PC-9 (cell line): ENCODE measurements at places on chromosomes 2 and 18.

DNA sequence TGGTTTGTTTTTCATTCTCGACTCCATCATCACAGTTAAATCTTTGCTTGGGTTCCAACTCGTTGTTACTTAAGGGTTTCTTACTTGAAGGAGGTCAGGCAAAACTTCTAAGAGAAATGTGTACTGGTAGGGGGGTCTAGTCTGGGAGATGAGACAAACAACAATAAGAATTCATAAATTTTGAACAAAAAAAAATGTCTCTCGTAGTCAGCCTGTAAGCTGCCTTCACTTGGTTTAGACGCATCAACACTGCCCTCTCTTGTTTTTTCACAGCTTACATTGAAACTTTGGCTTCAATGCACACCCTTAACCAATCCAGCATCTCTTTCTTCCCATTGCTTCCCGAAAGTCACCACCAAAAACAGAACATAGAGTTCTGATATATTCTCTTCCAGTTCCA, 576.4 kb upstream of the PIK3C3 start:
- DNase-seq, result no peak

- DNase-seq, result no peak
These were observed 1.6 kb downstream of the DYTN start for GRCh38 chr2:206716623-206717022.

GRCh38 chr18:45745817-45746461, 22.0 kb downstream of the SLC14A1 start:
- no peak for DNase-seq

DNA sequence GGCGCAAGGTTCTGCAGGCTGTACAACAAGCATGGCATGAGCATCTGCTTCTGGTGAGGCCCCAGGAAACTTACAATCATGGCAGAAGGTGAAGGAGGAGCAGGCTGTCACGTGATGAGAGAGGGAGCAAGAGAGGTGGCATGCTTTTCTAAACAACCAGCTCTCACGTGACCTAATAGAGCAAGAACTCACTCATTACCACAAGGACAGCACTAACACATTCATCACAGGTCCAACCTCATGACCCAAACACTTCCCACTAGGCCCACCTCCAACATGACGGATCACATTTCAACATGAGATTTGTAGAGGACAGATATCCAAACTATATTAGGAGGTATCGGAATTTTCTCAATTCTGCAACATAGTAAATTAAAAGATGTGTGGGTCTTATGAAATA, 108.8 kb upstream of the DLX2 start:
- DNase-seq, result no peak

DNA sequence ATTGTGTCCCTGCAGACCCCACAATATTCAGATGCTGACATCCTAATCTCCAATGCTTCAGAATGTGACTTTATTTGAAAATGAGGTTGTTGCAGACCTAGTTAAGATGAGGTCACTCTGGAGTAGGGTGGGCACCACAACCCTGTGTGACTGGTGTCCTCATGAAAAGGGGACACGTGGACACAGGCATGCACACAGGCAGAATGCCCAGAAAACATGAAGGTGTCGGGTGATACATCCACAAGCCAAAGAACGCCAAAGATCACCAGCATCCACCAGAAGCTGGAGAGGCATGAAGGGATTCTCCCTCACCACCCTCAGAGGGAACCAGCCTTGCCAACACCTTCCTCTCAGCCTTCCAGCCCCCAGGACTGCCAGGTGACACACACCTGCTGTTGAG, 69.3 kb downstream of the AFF3 start:
- no peak for DNase-seq

DNA sequence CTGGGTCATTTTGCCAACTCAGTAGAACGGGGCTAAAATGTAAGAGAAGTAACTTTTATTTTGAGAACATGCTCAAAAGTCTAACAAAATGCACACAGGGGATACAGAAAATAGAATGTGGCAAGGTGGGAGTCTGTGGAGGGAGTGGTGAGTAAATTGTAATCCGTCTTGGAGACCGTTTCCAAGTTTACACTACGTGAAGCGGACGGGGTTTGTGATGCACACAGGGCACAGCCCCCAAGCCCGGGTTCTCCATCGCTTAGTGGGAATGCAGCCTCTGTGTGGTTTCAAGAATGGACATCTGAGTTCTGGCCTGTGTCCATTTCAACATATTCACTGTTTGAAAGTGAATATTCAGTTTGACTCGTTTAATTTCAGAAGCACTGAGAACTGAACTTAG, 65.0 kb upstream of the TMEM18 start:
- DNase-seq, result no peak

- DNase-seq, result no peak
These were observed 317.5 kb upstream of the RAB6C start for GRCh38 chr2:129661935-129662334.

GRCh38 chr2:119265693-119266066, 42.0 kb downstream of the STEAP3 start:
- no peak for DNase-seq

- DNase-seq, result no peak
These were observed 7.8 kb downstream of the CRACDL start for GRCh38 chr2:98928242-98928641.

- DNase-seq, result no peak
These were observed 693.4 kb upstream of the SYT4 start for GRCh38 chr18:43970656-43971055.

DNA sequence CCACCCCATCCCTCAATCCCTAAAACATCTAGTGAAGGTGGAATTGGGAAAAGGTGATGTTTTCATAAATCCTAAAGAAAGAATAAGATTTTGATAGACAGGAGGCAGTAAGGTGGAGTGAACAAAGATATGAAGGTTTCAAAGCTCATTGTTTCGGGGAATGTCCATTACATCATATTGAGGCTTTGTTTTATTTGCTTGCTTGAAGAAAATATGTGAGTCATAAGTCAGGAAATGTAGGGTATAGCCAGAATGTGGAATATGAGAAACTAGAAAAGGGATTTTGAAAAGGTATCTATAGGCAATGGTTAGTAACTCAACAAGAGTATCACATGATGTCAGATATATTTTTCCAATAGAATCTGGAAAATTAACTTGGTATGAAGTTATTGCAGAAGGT, 1178.5 kb upstream of the ACVR2A start:
- no peak for DNase-seq

DNA sequence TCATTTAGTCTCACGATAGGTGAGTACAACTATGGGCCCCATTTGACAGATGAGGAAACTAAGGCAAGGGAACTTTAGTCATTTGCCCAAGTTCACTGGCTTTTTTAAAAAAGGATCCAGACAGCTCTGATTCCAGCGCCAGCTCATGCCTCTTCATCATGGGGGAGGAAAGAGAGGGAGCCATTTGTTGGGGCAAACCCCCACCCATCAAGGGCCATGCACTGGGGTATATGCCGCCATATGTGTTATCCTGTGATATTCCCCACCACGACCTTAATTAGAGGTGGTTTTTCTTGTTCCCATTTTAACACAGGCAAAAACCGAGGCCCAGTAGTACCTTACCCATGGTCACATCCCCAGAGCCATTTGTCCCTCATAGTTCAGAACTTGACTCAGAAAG, 649 bp upstream of the GPBAR1 start:
- DNase-seq, result no peak

DNA sequence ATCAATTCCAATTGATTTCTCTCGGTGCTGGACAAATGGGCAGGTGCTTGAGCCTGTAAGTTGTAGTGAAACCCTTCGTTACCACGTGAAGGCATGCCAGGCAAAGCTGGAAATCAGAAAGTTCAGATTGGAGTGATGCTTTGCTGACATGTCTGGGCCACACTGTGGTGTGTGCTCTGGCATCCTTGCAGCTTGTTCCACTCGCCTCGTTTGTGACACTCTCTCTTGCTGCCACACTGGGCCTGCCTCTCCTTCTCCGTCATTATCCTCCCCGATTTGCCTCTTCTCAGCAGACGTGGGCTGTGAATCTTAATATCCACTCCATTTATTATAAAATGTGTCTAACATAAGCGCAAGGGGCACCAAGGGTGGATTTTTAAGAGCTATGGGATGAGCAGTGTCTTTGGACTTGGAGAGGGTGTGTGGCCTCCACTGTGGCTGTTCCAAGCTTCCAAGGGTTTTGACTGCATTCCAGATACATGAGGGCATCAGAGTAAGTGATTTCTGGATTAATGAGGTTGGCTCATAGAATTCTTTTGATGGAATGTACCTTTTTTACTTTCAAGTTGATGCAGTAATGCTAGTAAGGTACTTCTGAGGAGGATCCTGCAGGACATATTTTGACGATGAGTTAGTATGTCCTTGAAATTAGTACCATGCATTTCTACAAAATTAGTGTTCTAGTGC, 238.8 kb downstream of the TPGS2 start:
- DNase-seq, result no peak

DNA sequence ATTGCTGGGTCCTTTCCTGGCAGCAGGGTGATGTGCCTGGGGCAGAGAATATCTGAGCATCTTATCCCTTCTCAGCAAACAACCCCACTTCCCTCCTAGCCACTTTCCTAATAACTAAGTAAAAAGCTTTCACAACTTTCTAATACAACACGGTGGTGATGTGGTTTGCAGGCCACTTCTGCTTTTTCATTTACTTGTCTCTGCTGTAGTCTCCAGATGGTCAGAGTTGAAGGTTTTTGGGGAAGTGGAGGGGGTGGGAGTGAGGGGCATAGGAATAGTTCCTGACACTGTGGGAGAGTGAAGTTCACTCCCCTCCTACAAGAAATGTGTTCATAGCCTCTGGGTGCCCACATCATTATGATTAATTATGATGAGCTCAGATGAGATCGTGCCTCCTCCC, 11.6 kb downstream of the OXER1 start:
- no peak for DNase-seq

DNA sequence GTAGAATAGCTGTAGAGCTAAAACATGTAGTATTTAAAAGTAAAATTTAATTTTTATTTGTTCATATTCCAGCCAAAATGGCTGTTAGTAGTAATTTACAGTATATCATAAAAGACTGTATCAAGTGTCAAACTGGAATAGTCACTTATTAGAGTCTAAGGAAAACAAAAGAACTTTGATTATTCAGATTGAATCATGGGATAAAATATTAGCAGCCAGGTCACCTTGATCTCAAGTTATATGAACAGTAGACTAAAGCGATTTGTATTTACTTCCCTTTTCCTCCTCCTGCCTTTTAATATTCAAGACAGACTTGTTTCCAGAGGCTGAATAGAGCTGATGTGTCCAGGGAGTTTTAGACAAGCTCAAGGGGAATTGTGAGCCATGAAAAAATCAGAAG, 54.4 kb downstream of the PMAIP1 start:
- no peak for DNase-seq

DNA sequence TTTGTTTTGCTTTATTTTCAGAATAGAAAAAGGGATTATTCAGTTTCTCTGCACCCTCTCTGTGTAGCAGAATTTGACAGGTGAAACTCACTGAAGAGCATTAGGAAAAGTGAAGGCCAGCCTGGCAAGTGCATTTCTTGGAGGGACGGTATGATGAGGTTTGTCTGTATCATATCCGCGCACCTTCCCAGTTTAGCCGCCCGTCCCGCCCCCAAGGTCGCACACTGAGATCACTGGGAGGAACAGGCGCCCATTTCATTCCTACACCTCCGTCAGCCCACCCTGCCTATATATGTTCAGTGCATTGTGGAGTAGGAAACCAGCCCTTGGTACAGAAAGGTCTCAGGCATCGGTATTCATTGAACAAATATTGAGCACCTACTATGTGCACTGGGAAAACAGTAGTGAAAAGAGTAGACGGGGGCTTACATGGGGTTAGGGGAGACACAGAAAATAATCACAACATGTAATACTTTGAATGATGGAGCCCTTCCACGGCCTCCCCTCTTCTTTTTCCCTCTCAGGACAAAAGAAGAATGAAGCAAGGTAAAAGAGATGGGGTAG, 678 bp upstream of the FECH start:
- no peak for DNase-seq

DNA sequence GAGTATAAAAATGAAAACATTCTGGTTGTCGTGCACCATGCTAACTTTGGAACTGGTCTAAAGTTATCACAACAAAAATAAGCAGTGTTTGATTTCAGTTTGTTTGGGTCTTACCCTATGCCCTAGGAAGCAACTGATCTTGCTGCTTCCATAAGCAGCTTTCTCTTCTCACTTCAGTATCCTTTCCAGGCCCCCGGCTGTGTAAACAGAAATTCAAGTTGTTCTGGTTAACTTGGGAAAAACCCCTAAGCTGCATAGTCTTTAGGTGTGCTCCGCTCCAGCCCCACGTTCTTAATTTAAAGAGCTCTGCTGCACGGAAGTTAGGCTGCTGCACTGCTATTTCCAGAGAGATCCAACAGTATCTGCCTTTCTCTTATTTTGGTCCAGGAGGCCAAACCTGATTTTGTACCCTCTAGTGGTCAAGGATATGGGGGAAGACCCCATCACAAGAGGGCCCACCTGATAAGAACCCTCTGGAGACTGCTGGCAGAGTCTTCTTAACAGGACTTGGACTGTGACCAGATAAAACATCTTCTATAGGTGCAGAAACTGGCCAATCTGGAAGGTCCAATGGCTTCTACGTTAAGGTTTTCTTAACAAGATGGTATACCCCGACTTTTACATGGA, 69.1 kb downstream of the FEZ2 start:
- no peak for DNase-seq

DNA sequence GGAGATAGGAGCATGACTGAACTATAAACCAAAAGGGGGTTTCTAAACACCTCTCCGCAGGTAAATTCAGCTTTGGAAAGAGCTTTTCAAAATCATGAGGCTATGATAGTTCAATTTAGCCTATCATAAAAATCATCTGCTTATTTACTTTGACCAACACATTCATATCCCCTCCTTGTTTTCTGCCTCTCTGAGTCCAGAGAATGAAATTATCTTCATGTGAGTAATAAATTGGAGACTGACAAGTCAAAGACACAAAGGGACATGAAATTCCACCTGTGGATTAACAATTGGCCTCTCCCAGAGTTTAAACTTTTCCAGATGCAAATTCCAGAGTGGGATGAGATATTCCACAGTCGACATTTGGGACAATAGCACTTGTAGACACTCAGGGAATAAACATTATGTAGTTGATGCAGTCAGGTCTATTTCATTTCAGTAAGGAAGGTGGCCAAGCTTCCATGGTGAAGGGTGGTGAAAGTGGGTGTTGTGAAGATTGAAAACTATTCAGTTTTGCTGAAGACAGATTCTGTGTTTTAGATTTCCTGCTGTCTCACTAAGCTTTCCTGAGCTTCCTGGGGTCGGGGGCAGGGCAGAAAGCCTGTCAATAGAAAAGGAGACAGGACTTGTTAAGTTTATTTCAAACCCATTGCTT, 84.7 kb downstream of the CDC42EP3 start:
- peak; percentile 78 for DNase-seq

- DNase-seq, result no peak
These were observed 41.5 kb upstream of the GPC1 start for GRCh38 chr2:240393831-240394410.

DNA sequence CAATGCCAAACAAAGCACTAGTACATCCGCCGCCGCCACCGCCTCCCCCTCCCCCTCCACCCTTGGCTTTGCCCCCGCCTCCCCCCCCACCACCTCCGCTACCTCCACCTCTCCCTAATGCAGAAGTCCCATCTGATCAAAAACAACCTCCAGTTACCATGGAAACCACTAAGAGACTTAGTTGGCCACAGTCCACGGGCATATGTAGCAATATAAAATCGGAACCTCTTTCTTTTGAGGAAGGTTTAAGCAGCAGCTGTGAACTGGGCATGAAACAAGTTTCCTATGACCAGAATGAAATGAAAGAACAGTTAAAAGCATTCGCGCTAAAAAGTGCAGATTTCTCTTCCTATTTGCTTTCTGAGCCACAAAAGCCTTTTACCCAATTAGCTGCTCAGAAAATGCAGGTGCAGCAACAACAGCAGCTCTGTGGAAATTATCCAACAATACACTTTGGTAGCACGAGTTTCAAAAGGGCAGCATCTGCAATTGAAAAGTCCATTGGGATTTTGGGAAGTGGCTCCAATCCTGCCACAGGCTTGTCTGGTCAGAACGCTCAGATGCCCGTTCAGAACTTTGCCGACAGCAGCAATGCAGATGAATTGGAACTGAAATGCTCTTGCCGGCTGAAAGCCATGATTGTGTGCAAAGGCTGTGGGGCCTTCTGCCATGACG, 168.0 kb downstream of the ASXL3 start:
- DNase-seq, result no peak
